ENCODE measurements at places on chromosomes 5 and 9.

DNA sequence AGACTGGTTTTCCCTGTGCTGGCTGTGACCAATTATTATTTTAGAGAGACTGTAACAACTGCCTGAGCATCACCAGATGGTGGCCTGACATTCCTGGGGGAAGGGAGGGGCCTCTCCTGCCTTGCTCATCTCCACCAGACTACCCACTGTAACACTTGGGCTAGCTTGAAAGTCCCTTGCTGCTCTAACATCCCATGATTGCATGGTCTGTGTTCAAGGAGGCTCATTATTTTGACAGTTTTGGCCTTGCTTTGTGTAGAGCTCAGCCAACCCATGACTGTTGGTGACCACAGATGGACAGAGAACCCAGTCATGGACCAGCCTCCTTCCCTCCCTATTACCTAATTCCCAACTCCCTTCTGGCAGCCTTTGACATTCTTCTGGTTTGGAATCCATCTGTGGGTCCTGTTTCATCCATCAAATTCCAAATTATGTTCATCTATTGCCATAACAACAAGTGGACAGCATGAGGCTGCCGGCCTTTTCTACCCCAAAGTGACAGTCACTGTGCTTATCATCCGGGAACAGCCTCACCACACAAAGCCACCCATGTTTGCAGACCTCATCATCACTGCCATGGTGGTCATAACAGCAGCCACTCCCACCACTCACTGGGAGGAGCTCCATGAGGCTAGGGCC lies 49.0 kb upstream of the ICE1 start:
- no peak for DNase-seq

DNA sequence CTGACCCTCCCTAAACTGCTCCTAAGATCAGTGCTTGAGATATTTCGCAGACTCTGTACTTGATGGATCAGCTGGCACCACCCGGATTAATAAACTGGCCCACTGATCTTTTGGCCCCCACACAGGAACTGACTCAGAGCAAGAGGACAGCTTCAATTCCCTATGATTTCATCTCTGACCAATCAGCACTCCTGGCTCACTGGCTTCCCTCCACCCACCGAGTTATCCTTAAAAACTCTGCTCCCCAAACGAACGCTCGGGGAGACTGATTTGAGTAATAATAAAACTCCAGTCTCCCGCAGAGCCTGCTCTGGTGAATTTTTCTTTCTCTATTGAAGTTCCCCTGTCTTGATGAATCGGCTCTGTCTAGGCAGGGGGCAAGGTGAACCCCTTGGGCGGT lies 36.5 kb upstream of the CD180 start:
- DNase-seq, result no peak

DNA sequence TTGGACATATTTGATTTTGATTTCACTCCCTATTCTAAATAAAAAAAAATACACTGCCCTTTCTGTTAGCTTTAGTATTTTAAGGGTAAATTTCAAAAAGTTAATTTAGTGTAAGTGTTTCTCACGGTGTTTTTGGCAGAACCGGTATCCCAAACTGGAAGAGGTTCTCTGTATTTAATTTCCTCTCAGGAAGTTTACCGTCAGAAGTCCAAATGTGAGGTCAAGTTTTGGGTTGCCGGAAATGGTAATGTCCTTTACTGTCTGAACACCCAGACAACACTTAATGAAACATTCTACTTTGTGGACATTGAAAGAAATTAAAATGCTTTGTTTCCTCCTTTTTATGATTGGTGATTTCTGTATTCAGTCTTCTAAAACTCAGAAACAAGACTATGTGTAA lies 148.7 kb upstream of the CDKN2B start:
- no peak for DNase-seq

DNA sequence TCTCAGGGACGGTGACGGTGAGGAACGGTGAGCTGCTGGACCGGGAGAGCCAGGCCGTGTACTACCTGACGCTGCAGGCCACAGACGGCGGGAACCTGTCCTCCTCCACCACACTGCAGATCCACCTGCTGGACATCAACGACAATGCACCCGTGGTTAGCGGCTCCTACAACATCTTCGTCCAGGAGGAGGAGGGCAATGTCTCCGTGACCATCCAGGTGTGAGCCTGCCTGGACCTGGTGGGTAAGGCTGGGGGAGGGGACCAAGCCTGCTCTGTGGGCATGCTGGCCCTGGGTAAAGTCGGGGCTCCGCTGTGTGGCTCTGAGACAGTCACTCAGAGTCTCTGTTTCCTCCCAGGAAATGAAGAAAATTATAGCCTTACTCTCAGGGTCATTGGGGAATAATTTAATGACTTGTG lies 29.3 kb downstream of the CDHR2 start:
- no peak for DNase-seq

- DNase-seq, result no peak
These were observed 106.4 kb downstream of the PSD2 start for GRCh38 chr5:139901986-139902385.

GRCh38 chr5:140806834-140807775 lies at the start of gene PCDHA4:
Gene PCDHA4 (plus strand): TSS chr5:140807068.
- no peak for DNase-seq

DNA sequence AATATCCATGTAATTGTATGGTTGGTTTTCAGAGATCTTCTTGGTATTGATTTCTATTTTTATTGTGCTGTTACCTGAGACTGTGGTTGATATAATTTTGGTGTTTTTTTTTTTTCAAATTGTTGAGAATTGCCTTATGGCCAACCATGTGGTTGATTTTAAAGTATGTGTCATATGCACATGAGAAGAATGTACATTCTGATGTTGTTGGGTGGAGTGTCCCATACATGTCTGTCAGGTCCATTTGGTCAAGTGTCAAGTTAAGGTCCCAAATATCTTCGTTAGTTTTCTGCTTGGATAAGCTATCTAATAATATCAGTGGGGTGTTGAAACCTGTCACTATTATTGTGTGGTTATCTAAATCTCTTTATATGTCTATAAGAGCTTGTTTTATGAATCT lies 160.0 kb upstream of the ITGA1 start:
- DNase-seq, result no peak

DNA sequence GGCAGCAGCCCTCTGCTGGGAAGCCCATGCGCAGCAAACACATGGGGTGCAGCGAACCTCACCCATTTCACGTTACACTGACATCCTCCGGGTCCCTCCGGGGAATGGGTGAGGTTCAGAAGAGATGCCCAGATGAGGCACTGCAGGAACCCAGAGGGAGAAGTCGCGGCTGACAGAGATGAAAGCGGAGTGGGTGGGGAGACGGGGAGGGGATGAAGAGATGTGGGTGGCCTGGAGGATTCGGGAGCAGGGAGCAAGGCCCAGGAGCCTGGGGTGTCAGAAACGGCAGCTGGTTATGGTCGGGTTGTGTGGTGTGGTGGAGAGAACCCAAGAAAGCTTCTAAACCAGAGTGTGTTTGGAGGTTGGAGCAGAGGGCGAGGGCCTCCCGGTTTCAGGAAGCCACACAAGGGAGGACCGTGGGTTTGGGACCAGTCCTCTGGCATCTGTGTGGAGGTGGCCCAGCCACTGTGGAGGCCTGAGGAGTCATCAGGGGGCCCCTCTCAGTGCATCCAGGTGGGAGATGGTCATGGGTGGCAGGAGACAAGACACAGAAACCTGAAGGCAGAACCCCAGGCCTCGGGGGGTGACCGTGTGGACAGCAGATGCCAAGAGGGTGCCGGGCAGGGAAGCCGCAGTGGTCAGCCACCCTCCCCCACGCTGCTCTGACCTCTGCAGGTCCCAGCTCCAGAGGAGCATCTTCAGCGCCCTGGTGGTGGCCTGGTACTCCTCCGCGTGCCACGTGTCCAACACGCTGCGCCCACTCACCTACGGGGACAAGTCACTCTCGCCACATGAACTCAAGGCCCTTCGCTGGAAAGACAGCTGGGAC lies 8.6 kb downstream of the UCK1 start:
- DNase-seq, result no peak

GRCh38 chr5:102931085-102931725 lies 176.1 kb downstream of the PAM start:
- DNase-seq, result no peak

DNA sequence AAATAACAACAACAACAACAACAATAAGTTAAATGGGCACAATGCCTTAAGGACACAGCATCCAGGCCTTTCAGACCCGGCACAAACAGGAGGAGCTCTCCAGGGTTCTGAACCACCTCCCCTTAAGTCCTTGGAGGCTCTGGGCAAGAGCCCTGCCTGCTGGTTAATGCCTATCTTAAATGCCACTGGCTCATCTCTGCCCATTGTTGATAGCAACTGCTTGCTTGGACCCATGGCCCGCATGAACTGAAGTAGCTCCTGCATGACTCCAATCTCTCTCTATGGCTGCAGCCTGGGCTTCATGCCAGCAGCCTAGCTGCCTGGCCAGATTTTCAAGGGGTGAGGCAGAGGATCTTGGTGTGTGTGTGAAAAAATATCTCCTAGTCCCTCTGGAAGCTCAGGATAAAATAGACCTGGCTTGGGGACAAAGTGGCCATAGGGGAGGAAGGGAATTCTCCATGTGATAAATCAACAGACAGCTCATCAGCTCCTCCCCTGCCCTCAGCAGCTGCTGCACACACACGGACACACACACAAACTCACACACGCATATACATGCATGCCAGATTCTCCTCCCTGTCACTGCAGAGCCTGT lies 27.4 kb downstream of the FAM219A start:
- DNase-seq, result no peak

- DNase-seq, result no peak
These were observed 19.9 kb downstream of the MGAT1 start for GRCh38 chr5:180782748-180783147.

GRCh38 chr5:109953761-109954160 lies 264.0 kb downstream of the MAN2A1 start:
- DNase-seq, result no peak

GRCh38 chr5:56861893-56862485 lies 46.6 kb downstream of the MAP3K1 start:
- DNase-seq, result no peak

- no peak for DNase-seq
These were observed 128.3 kb downstream of the DOCK2 start for GRCh38 chr5:169765176-169765996.

GRCh38 chr9:69120380-69121154 lies 53.5 kb upstream of the TJP2 start:
- no peak for DNase-seq

DNA sequence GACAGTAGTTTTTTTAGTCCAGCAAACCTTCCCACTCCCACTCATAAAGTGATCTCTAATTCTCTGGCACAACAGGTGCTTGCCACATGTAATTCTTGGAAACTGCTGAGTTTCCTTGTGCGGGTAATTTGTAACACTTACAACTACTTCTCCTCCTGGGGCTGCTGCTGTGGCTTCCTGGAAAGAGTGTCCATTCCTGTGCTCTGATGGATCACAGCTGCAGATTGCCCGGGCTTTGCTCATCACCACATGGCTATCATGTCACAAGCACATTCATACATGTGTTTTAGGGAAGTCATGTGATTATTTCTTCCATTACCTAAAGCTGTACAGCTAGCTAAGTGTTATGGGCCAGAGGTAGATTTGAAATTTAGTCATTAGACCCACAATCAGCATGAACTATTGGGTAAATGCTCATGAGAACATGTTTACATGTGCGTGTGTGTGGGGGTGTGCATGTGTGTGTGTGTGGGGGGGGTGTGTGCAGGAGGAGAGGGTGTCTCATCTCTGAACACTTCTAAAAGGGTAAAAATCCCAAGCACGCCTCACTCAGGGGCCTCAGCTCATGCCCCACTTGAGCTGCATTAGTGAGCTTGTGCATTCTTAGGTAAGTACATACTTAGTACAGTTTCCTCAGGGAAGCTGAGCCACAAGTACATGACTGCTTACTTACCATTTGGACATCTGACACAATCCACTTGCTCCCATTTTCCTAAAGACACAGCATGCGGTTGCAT lies 118.1 kb upstream of the CCDC112 start:
- no peak for DNase-seq

DNA sequence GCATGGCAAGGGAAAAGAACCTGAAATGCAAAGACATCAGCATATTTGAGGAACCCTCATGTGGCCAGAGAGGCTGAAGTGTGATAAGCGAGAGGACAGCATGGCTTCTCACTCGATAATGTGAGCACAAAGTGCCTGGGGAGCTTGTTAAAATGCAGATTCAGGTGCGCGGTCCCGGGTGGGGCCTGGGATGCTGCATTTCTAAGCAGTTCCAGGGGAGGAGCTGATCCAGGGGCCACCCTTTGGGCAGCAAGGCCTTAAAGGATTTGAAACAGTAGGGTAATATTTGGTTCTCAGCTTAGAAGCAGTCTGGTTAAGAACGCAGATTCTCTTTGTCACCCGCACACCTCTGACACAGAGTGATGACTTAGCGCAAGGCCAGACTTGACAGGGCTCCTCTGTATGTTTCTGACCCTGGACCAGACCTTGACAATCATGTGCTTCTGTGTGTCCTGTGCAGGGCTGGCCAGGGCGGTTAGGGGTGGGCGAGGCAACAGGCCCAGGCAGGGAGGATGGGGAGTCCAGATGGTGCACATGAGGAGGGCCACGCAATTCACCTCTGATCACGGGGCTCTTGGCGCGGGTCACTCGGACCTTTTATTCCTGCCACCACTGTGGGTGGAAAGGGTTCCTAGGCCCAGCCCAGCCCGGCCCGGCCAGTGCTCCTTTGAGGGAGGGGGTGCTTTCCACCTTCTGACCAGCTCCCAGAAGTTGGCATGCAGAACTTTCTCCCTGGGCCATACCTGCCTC lies 62.8 kb upstream of the TBC1D2 start:
- DNase-seq, result no peak

DNA sequence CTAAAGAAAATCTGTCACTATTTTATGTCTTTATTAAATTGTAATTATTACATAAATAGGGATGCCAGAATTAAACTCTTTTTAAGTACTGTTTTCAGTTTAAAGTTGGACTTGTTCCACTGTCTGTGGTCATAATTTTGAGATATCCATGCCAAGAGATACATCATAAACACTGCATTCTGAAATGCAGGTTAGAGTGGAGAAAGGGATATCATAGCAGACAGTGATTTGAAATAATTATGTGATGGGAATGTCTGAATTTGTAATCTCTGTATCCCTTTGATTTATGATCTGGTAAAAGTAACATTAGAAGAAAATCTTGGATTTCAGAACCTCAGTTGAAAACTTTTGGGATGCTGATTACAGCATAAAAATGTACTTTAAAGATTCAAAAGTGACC lies 222.1 kb downstream of the GOLPH3 start:
- no peak for DNase-seq

- DNase-seq, result no peak
These were observed 63.3 kb downstream of the FAM174A start for GRCh38 chr5:100598446-100598845.

DNA sequence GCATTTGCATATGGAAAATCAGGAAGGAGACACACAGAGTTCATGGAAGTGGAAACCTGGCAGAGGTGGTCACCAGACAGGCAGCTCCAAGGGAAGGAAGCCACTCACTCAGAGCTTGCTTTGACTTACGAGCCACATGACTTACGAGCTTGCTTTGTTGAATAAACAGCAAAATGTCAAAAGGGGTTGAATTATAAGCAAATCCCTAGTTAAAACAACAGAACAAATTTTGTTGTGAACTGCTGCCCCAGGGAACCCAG lies 164.3 kb downstream of the SYK start:
- no peak for DNase-seq

GRCh38 chr5:147892696-147893296 lies 13.5 kb downstream of the C5orf46 start:
- DNase-seq, result no peak
